GM23338 (cell line): ENCODE measurements at places on chromosomes 5 and 9. TPM values are rescaled to one million over a fixed set of nuclear protein-coding genes. Genes with fewer than 3 reads are reported as not detected.
A peak's percentile ranks its signal among the peaks of the same experiment; 100 is the strongest.

GRCh38 chr9:37787059-37787458 lies 2.2 kb upstream of the EXOSC3 start:
- peak; percentile 75 for DNase-seq

- no peak for DNase-seq
Measured at GRCh38 chr5:170630711-170631141, 126.9 kb downstream of the KCNIP1 start.

- DNase-seq = no peak
Measured at GRCh38 chr9:72834994-72835393, 117.9 kb downstream of the ALDH1A1 start.

- no peak for DNase-seq
Measured at GRCh38 chr5:144247131-144247530, 76.5 kb downstream of the KCTD16 start.

DNA sequence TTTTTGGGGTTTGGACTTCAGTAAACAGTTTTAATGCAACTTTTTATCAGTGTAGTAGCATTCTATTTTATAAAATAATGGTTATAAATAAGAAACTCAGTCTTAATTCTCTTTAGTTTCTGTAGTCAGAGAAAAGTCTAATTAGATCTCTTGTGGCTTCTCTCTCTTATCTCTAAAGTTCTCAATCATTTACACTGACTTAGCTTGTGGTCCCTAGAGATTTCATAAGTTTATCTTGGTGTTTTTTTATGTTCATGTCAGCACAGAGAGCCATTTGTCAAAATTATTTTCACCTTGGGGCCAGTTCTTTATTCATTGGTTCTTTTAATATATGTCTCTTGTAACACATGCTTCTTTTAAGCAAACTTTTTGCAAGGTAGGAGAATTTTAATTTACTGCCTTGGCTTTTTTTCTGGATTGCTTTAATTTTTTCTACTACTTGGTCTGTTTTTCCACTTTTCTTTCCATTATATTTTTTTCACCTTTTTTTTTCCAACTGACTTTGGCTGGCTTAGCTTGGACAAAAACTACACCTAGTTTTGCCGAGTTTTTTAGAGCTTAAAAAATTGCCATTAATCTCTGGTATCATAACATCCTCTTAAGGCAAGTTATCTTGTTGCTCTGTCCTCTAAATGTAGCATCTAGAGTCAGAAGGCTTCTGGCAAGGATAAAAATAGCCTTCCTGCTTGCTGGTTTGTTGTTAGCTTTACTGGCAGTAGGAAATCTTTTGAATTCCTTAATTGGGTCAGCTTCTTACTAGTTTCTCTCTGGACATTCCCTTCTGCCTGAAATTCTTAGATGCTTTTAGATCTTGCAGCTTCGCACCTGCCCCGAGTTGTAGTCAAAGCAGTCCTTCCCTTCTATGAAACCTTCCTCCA lies 35.3 kb downstream of the CPEB4 start:
- DNase-seq = peak; percentile 50

DNA sequence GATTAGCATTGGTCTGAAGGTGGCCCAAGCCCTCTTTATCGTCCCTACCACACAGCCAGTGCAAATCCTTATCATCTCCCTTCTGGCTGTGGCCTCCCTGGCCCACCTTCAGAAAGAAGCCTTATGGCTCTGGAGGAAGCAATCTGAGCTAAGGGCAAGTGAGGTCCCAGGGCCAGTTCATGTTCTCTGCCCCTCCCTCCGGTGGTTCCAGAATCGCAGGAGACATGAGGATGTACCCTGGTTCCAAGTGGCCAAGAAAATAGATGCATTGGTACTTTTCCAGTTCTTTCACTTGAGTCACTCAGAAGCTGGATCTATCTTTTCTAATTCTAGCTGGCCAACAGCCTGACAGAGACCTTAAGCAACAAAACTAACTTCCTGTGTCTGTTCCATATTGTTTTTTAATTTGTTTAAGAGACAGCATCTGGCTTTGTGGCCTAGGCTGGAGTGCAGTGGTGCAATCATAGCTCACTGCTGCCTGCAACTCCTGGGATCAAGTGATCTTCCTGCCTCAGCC lies 60.7 kb downstream of the LHFPL2 start:
- DNase-seq = no peak

Gene HSPB3
- total RNA-seq = not detected in 2 replicates

Gene C9
- total RNA-seq = 2.8 TPM in 1 of 2 replicates, not detected in the other

Gene TLX3
- 0.83 TPM in 1 of 2 replicates, not detected in the other for total RNA-seq

Gene PSD2
- total RNA-seq = 0.10 TPM in 1 of 2 replicates, not detected in the other
